ENCODE measurements at places on chromosomes 16 and 17. TPM values are rescaled to one million over a fixed set of nuclear protein-coding genes. Genes with fewer than 3 reads are reported as not detected.

Gene CLDN9
- total RNA-seq, result not detected

Gene IGSF6
- not detected for total RNA-seq

Gene SPDYE4
- total RNA-seq, result not detected

Gene HBA2
- total RNA-seq, result not detected

Gene SSTR5
- not detected for total RNA-seq

Gene TAX1BP3
- 301 TPM for total RNA-seq

Gene SLC52A1
- under 0.01 TPM for total RNA-seq

Gene GINS2
- 0.89 TPM for total RNA-seq

Gene MT1E
- total RNA-seq, result 79.6 TPM

Gene KDM6B
- total RNA-seq, result 7.1 TPM

Gene CNP
- total RNA-seq, result 51.1 TPM

Gene CMTM1
- total RNA-seq, result 1.9 TPM

Gene FBXL16
- total RNA-seq, result 0.28 TPM

Gene CRISPLD2
- total RNA-seq, result 47.8 TPM

Gene ITGA2B
- total RNA-seq, result under 0.01 TPM

Gene ANKFN1
- total RNA-seq, result 0.14 TPM

Gene PRSS36
- total RNA-seq, result 0.30 TPM

Gene KRTAP2-3
- total RNA-seq, result 0.65 TPM

Gene PLLP
- not detected for total RNA-seq

Gene SHCBP1
- total RNA-seq, result 1.8 TPM

Gene MYCBPAP
- 0.59 TPM for total RNA-seq

Gene DNAH9
- not detected for total RNA-seq

Gene GUCY2D
- total RNA-seq, result not detected

Gene XYLT1
- total RNA-seq, result 83.9 TPM

Gene FNDC8
- not detected for total RNA-seq

Gene TP53TG3
- not detected for total RNA-seq

Gene PRDM7
- not detected for total RNA-seq

Gene CIITA
- total RNA-seq, result not detected

Gene FZD2
- 31.5 TPM for total RNA-seq

Gene DNAJC7
- 65.3 TPM for total RNA-seq

Gene SYCE1L
- not detected for total RNA-seq

Gene PTX4
- not detected for total RNA-seq

Gene GNG13
- total RNA-seq, result not detected

Gene INCA1
- total RNA-seq, result not detected

Gene VPS35
- 140 TPM for total RNA-seq

Gene MYH13
- under 0.01 TPM for total RNA-seq

Gene TUBB3
- total RNA-seq, result 492 TPM

Gene ICAM2
- 4.2 TPM for total RNA-seq

Gene PRSS8
- not detected for total RNA-seq

Gene OTOP2
- total RNA-seq, result not detected

Gene DPEP1
- total RNA-seq, result 0.30 TPM

Gene FOXO3B
- total RNA-seq, result 3.6 TPM

Gene TOM1L1
- total RNA-seq, result 33.7 TPM

Gene PIPOX
- 1.7 TPM for total RNA-seq

Gene CDH3
- 0.14 TPM for total RNA-seq

Gene PPL
- total RNA-seq, result under 0.01 TPM

Gene HAS3
- 10.1 TPM for total RNA-seq

Gene COX6A2
- not detected for total RNA-seq

Gene AXIN2
- 0.97 TPM for total RNA-seq

Gene TP53TG3F
- not detected for total RNA-seq

Gene SMIM22
- not detected for total RNA-seq

Gene RDM1
- total RNA-seq, result 0.30 TPM

Gene KRT24
- total RNA-seq, result not detected

Gene TBC1D3E
- not detected for total RNA-seq

Gene KRTAP17-1
- total RNA-seq, result not detected

Gene TBC1D3B
- 0.92 TPM for total RNA-seq

Measured in smooth muscle cell of the umbilical artery (primary cell).